NCI-H524 (cell line): ENCODE measurements at places on chromosomes 11 and 22.

DNA sequence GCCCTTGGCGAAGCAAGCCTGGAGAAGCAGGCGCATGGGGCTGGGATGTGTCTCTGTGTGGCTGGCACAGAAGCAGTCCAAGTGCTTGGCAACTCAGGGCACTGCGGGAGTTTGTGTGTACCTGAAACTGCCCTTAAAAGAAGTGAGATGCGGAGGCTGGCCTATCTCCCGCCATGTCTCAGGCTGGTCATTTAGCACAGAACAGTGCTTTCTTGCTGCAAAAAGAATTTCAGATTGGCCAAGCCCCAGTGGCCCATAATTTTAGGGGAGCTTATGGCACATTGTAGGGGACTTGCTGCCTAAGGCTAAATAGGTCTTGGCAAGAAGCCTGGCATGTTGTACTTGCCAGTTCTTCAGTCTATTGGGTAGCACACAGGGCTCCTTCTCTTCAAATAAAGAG is 16.4 kb downstream of the EHF start:
- DNase-seq, result no peak

- DNase-seq, result no peak
These were observed 104.5 kb upstream of the TEAD1 start for GRCh38 chr11:12569499-12570425.

DNA sequence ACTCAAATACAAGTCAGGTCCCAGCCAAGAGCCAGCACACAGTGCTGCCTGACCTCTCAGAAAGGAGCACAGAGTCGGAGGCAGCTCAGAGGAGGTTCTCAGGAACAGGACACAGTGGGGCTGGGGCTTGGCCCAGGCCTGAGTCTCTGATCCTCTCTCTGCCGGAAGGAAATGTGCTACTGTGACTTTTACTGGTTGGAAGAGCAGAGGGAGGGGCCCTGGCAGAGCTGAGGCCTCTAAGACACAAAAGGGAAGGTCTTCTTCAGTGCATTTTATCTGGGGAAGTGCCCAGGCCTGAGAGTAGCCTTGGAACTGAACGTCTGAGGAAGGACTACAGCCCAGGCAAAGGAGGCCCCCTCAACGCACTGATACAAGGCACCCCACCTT is 16.2 kb upstream of the CASTOR1 start:
- no peak for DNase-seq

GRCh38 chr11:120139316-120140069 is 1.6 kb upstream of the TRIM29 start:
- no peak for DNase-seq

DNA sequence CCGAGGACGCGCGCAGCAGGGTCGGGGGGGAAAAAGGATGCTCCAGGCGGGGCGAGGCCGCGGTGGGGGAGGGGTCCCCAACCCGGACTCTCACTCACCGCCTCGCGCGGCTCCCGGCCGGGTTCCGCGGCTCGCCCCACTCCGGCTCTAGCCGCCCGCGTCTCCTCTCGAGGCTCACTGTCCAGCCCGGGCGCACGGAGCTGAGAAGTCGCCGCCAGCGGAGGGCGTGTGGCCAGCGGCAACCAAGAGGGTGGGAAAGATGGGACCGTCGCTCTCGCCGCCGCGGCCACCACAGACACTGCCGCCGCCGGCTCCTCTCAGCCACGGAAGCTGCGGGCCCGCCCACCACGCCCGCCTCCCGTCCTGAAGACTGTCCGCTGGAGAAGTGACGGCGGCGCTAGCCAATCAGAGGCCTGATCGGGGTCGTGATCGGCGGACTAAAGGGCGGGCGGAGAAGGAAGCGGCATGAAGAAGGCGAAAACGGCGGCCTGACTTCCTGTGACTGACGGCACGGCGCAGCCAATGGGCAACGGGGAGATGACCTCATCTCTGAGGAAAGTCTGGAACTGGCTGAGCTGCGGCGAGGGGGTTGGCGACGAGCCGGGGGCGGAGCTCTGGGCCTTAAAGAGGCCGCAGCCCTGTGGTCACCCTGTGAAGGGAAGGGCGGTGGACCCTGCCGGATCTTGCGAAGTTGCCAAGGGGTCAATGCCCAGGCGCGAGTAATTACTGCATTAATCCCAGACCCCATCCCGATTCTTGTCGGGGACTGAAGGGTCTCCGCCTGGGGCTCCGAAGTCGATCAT is at the start of gene MRTFA:
TSS of gene MRTFA (minus strand) at position 340 of the 803 bp plus-strand sequence.
- peak; percentile 99 for DNase-seq

- DNase-seq, result peak; percentile 31
These were observed 23.2 kb upstream of the ZBTB16 start for GRCh38 chr11:114036147-114036811.

- peak; percentile 18 for DNase-seq
These were observed 21.1 kb upstream of the TMPRSS13 start for GRCh38 chr11:117950301-117950700.

GRCh38 chr11:80104191-80104590 is 663.4 kb upstream of the TENM4 start:
- no peak for DNase-seq

GRCh38 chr11:86999859-87000753 is 37.6 kb upstream of the TMEM135 start:
- no peak for DNase-seq

GRCh38 chr11:1694846-1695547 is 2.0 kb upstream of the KRTAP5-6 start:
- DNase-seq, result no peak

DNA sequence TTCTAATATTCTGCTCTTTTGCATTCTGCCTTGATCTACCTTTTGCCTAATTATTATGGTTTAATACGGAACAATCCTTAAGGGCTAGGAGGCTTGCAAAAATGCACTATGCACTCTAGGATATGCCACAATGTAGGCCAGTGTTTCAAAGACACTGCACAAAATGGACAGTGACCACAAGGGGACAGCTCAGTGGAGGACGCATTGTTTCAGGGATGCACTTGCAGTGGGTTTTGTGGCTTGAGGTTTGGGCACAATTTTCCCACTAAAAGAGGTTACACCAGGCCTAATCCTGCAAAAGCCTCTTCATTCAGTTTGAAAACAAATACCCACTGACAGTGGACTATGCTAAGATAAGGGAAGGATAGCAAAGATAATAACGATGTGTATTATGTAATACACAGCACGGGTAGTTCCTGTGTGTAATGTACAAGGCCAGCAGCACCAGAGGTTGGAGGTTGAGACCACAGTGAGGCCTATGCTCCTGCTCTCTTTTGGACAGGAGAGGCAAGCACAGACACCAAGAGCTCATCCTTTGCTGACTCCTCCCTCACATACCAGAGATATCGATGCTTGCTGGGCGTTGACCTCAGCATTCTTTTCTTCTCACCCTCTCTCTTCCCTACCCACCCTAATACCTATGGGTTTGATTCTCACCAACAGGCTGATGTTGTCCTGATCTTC is 12.7 kb downstream of the MAP6 start:
- DNase-seq, result no peak

GRCh38 chr11:101436511-101437142 is 147.2 kb downstream of the TRPC6 start:
- DNase-seq, result peak; percentile 14

DNA sequence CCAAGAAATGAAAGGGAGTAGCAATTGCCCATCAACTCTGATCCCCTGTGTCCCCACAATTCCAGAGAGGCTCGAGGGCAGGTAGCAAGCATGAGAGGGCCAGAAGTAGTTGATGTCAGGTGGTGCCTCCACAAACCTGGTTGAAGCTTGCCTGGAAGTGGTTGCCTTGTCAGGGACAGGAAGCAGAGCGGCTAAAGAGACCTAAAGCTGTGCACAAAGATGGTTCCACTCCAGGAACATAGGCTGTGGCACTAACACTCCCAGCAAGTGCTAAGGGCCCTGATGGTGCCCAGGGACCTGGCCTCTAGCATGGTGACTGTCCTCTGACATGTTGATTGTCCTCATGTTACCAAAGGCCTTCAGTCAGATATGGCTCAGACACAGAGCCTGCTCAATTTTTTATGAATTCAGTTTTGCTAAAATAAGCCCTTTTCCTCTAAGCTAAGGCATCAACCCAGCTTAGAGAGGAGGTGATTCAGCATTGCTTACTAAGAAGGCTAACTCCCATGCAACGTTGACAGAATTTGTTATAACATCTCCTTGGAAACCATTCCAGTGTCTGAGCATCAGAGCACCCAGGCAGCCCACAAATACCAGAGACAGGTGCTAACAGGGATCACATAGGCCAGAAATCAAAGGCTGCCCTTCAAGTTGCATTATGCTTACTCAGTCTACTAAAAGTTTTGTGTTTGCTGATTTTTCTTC is 196.3 kb upstream of the ARHGAP20 start:
- no peak for DNase-seq

DNA sequence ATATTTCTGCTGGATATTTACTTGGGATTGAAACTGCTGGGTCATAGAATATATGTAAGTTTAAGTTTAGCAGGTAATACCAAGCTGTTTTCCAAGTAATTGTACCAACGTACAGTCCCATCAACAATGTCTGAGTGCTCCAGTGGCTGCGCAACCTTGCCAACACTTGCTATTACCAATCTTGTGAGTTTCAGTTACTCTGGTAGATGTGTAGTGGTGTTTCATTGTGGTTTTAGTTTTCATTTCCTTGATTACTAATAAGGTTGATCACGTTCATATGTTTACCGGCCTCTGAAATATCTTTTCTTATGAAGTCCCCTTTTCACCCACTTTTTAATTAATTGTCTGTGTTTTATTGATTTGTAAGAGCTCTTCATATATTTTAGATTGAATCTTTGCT is 370.6 kb upstream of the CADM1 start:
- no peak for DNase-seq

DNA sequence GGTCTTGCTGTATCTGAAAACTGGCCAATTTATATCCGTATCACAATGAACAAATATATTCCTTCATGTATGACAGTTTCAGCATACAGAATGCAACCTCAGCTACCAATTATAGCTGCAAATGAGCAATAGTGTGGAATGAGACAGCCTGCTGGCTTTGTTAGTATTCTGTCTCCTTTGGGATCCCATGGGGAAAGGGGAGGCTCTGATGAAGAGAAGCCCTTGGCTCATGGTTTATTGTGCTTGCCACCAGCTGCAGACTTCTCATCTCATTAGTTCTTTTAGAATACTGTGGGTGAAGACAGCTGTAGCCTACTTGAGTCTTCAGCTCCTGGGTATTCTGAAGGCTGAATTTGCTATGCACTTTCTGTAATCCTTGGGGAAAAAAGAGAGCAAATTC is 42.4 kb downstream of the PITPNB start:
- DNase-seq, result peak; percentile 23

- peak; percentile 36 for DNase-seq
These were observed 13.7 kb upstream of the BCL9L start for GRCh38 chr11:118939404-118939915.

DNA sequence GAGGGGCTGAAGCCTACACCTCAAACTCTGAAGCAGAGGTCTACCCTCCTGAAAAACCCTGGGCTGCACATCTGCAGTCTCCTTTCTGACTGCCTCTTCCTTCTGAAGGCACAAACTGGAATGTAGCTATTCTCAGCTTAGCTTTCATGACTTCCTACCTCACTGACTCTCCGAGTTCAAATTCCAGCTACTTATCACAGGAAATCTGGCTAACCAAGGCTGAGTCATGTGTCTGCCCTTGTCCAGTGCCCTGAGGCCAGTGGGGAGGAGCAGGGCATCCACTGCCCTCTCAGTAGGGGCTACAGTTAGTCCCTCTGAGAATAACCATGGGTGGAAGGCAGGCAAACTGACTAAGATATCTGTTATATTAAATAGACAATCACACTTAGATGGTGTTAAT is 29.2 kb downstream of the PDGFD start:
- no peak for DNase-seq

GRCh38 chr22:39946503-39947219 is 13.5 kb upstream of the TMA7B start:
- no peak for DNase-seq

DNA sequence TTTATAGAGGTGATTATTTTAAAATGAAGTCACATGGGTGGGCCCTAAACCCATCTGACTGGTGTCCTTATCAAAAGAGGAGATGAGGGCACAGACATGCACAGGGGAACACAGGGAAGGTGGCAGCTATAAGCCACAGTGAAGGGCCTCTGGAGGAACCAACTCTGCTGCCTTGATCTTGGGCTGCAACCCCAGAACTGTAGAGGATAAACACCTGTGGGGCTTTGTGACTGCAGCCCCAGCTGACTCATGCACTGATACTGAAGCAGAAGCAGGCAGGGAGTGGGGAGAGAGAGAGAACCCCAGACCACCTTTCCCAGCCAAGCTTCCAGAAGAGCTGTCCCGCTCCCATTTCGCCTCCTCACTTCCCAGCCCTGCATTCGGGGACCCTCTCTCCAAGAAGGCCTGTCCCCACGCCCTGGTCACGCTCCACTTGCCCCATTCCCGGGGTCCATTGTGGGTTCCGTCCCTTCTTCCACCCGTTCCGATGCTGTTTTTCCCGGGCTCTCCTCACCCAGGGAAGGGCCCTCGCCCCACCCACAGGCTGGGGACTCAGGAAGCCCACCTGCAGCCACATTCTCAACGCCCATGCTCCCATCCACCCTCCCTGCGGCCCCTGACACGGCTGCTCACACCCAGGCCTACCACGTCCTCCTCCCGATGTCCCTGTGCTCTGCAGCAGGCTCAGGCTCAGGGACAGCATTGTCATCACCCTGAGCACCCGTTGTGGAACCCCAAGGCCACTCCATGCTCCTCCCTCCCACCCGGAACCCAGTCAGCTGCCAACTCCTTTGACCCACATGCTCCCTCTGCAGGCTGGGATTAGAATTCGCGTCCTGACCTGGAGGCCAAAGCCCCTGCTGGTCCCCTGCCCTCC is 90.8 kb upstream of the SHANK2 start:
- DNase-seq, result peak; percentile 28

DNA sequence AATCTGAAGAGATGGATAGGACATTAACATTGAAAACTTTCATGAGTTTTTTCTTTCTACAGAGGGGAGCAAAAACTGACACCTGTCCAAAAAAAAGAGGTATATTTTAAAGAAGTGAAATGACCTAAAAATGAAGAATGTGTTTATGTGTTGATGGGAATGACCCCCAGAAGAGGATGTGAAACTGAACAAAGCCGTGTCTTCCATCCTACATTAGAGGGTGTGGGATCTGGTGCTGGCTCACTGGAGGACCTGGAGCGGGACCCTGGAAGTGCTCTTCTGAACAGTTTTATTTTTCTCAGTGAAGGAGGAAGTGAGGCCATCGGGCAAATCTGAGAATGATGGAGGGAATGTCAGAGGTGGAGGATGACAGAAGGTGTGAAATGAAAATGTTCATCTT is 470.1 kb downstream of the NTM start:
- DNase-seq, result no peak

DNA sequence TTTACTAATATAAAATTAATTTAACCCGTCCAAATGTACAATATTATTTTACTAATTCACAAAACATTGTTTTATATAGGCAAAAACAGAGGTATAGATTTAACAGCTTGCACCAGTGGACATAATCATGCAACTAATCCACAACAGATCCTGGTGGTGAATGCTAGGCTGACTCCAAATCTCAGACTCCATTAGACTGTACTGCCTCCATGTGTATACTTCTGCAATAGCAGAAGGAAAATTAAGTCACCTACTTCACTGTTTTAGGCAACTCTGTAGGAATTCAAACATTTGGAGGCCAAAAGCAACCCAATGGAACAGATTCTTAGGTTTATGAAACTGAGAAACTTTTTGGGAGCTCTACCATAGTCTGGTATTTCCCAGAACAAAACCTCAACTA is 30.0 kb upstream of the RAB39A start:
- no peak for DNase-seq
